ENCODE measurements at places on chromosomes 2 and 18. TPM values are rescaled to one million over a fixed set of nuclear protein-coding genes. Genes with fewer than 3 reads are reported as not detected.

Gene TMBIM1
- 425 TPM for total RNA-seq

GRCh38 chr2:218327451-218328210 is 29.0 kb upstream of the CATIP start:
- DNase-seq, result no peak

Gene DPP10
- total RNA-seq, result 0.48 TPM

Gene SCTR
- total RNA-seq, result not detected

- DNase-seq, result no peak
These were observed 43.7 kb downstream of the SH3BP4 start for GRCh38 chr2:234995332-234996068.

DNA sequence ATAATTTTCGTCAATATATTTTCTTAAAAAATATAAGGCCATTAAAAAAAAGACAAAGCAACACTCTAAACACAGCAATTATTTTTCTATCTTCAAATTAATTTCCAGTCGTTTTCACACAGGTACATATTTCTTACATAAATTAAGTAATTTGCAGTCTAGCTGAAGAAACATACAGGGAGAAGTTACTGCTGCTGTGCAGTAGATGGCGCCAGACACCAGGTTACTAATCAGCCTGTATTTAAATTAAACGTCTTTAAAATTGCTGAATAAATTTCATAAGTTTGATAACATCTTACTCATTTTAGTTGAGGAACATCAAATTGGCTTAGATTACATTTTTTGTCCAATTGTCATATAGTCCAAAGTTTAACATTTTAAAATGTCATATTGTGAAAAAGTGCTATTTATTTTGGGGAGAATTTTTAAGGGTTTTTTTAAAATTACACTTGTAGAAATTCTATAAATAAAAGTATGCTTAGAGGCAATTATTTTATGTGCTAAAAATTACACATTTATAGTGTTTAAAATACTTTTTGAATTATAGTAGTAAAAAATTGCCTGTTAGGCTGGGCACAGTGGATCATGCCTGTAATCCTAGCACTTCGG is 88.4 kb downstream of the PMAIP1 start:
- no peak for DNase-seq

GRCh38 chr2:127106457-127106990 is 430 bp downstream of the BIN1 start:
- peak; percentile 22 for DNase-seq

DNA sequence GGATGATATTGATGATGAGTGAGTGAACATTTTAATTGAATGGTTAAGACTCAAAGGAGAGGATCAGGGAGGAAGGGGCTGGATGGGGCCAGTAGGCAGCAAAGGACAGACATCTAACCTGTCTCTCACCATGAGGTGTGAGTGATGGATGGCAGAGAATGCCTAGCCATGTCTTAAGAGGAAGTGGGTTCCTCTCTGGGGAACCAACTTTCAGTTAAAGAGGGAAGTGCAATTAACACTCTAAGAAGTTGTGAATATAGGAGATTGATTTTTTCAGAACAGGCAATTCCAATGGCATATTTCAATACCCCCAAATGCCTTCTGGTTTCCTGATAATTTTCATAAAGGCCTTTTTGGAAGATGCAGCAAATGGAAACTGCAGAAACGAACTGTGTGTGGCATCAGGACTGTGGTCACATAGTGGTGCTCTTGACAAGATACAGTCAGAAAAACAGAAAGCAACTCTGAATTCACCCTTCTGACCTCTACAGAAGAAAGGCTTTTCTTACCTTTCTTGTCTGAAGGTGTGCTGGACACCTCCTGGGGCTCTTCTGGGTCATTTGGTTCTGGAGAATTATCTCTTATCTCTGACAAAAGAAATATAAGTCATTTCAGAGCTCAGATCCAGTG is 10.2 kb downstream of the SP110 start:
- DNase-seq, result no peak

Gene DCC
- not detected for total RNA-seq

Gene PRSS56
- not detected for total RNA-seq

Gene D2HGDH
- total RNA-seq, result 12.4 TPM

- DNase-seq, result no peak
These were observed 330.2 kb downstream of the DSC3 start for GRCh38 chr18:30712383-30712782.
